Epithelial cell of esophagus (primary cell): ENCODE measurements at places on chromosomes 7 and 10.

- no peak for DNase-seq
These were observed 4.8 kb upstream of the NT5C2 start for GRCh38 chr10:103197903-103198302.

DNA sequence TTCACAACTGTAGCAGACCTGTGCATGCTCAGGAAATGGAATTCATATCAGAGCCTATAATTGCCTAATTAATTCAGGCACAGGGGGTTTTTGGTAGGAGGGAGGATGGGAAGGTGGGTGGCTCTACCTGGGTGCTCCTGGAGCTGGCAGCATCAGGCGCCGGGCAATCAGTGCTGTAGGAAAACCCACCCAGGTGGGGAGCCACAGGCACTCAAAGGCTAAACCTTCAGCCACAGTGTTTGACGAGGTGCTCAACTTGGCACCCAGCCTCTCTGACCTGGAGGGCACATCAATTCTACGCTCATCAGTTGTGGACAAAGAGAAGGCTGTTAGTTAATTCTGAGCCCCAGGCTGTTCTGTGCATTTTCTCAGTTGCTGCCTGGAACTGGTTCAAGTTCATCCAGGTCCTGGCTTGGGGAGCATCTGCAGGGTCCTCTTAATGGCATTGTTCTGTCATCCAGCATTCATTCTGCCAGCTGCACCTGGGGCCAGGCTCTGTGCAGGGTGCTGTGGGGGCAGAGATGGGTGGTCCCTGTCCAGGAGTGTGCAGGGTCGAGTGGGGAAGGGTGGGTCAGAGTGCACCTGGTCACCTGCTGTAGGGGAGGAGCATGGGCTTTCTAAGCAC, 54.1 kb upstream of the NPTX2 start:
- DNase-seq, result no peak

DNA sequence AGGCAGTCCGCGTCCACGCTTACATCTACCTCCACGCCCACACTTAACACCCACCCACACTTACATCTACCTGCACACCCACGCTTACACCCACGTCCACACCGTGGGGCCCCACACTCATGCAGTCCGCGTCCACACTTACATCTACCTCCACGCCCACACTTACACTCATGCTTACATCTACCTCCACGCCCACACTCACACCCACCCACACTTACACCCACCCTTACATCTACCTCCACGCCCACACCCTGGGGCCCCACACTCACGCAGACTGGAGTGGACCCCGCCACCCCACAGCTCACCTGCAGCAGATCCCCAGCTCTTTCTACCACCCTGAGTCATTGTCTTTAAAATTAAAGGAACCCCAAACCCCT, 32.4 kb upstream of the PWWP2B start:
- peak; percentile 39 for DNase-seq

- no peak for DNase-seq
These were observed 461.1 kb downstream of the HTR7 start for GRCh38 chr10:90396721-90397120.

- DNase-seq, result no peak
These were observed 28.2 kb downstream of the SNX13 start for GRCh38 chr7:17912050-17912449.

DNA sequence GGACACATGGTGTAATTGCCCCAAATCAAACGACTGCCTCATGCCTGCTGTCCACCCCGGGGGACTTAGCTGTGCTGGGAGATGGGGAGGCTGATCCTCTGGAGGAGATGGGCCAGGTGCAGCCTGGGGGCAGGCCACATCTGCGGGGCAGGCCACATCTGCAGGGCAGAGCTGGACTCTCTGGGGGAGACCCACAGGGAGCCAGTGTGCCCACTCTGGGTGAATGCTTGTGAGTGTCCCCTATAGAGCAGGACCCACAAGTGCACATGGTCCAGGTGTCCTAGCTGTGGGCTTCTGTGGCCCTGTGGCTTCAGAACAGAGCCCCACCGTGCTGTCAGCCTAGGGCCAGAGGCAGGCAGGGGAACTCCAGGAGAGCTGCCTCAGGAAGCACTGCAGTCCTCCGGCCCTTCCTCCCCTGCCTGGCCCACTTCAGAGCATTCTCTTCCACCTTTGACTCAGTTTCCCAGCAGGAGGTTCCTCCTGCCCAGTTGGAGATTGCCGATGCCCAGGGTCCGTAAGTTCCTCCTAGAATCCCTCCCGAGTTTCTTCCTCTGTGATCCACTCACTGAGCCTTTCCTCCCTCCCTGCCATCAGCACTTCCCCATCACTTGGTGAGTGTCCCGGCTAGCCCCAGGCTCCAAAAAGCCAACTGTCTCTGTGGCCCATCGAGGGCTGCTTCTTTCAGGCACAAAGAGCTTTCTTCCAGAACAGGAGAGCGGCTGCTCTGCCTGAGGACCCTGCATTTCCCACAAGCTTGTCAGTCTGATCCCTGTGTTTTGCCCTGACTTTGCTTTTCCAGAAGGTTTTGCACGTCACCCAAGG, 50.3 kb downstream of the ADCYAP1R1 start:
- DNase-seq, result no peak

- DNase-seq, result no peak
These were observed 103.1 kb upstream of the PCBD1 start for GRCh38 chr10:70991140-70992124.

DNA sequence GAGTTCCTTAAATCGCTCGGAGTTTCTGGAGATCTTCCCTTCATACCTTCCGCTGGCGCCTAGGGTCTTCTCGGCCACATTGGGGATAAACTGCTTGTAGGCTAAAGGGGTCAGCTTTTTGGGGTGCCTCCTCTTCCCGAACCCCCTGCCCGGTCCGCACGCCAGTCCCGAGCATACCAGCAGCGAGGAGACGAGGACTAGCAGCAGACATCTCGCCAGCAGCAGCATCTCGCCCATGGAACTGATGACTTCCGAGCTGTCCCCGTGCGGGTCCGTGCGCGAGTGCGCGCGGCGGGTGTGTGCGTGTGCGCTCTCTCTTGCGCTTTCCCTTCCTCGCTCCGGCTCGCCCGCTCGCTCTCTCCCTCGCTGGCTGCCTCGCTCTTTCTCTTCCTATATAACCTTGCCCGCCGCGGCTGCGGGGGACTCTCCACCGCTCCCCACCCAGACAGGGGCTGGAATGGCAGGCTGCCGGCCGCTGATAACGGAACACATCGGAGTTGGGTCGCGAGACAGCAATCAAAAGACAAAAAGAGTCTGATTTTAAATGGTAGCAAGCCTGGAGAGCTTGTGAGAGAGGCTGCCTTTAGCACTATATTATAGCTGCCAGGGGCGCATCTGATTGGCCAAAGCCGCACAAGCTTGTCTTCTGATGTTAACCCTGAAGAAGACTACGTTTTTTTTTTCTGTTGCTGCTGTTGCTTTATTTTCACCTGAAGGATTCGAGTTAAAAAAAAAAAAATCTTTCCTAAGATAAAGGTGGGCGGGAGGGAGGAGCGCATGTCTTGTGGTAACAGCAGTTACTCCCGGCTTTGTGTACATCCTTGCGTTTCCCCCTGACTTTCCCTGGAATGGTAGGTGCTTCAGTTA, at the start of gene SHH:
SHH (minus strand) TSS at position 569 of the 867 bp plus-strand sequence; CDS start at position 228, 341 bp downstream.
- no peak for DNase-seq

- peak; percentile 9 for DNase-seq
These were observed 563.3 kb upstream of the POM121L12 start for GRCh38 chr7:52472006-52472620.

- DNase-seq, result no peak
These were observed 3.9 kb downstream of the HIP1 start for GRCh38 chr7:75734586-75735458.

DNA sequence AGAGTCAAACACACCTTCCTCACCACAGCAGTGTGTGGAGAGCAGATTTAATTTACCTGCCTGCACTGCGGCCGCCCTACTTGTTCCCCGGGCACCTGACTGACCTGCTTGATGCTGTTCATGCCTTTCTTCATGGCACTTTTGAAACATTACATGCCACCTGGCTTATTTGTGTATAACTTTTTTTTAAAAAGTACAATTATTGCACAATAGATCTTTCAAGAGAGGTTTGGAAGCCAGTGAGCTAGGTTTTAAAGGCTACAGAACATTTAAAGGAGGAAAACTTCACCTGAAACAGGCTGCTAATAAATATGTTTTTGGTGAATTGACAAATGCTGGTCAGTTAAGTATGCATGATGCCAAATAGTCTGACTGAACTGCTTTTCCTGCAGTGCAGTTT, 33.1 kb downstream of the SLC18A2 start:
- DNase-seq, result no peak

GRCh38 chr10:2294739-2295138, 557.4 kb upstream of the ADARB2 start:
- DNase-seq, result no peak

- no peak for DNase-seq
These were observed 40.3 kb upstream of the LHFPL3 start for GRCh38 chr7:104288137-104288536.

DNA sequence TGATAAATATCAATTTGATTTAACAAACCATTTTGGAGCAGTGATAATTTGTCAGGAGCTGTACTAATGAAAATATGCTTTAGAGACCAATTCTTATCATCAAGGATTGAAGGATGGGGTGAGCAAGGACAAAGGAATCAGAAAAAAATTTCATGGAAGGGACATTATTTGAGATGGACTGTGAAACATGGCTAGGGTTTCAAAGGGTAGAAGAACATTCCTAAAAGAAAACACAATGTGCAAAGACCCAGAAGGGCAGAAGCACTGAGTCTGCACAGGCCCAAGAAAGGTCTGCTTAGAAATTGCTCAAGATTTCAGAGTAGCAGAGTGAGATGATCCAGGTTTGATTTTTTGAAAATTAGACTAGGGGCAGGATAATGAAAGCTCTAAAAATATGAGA, 174.5 kb downstream of the LRRN3 start:
- no peak for DNase-seq

- no peak for DNase-seq
These were observed 96.8 kb downstream of the GLRX3 start for GRCh38 chr10:130233035-130233360.

DNA sequence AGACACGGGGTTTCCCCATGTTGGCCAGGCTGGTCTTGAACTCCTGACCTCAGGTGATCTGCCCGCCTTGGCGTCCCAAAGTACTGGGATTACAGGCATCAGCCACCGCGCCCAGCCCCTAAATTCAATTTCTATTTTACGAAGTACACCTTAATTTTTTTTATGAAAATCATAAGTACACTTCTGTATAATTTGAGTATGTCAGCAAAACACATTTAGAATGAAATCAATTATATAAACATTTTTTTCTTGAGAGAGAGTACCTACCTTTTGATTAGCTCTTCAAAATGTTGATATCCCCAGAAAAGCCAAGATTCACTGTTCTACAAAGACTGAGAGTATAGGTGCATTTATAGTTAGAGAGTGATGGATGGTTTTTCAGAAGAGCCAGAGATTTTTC, 20.5 kb upstream of the ITGA8 start:
- DNase-seq, result no peak

GRCh38 chr10:60878224-60878623, 65.8 kb downstream of the RHOBTB1 start:
- peak; percentile 54 for DNase-seq

GRCh38 chr7:79652619-79653018, 199.2 kb upstream of the MAGI2 start:
- no peak for DNase-seq

- peak; percentile 14 for DNase-seq
These were observed 2.7 kb upstream of the PAX4 start for GRCh38 chr7:127620406-127621233.

DNA sequence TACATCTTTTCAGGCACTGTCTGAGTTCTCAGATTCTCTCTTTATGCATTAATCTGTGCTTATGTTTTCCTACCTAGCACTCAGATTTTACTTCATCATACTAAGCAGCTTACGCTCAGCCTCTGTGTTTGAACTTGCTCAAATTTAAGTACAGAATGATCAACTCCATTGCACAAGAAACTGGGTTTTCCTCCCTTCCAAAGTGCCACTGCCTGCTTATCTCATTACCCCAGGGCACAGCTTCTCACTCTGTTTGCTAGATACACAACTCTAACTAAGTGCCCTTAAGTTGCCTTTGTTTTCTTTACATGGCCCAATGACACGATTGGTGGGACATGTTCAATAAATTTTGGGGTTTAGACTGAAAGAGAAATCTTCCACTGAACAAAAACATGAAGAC, 267.7 kb downstream of the GFRA1 start:
- DNase-seq, result no peak

- DNase-seq, result no peak
These were observed 94.9 kb downstream of the CPXM2 start for GRCh38 chr10:123796736-123797135.

DNA sequence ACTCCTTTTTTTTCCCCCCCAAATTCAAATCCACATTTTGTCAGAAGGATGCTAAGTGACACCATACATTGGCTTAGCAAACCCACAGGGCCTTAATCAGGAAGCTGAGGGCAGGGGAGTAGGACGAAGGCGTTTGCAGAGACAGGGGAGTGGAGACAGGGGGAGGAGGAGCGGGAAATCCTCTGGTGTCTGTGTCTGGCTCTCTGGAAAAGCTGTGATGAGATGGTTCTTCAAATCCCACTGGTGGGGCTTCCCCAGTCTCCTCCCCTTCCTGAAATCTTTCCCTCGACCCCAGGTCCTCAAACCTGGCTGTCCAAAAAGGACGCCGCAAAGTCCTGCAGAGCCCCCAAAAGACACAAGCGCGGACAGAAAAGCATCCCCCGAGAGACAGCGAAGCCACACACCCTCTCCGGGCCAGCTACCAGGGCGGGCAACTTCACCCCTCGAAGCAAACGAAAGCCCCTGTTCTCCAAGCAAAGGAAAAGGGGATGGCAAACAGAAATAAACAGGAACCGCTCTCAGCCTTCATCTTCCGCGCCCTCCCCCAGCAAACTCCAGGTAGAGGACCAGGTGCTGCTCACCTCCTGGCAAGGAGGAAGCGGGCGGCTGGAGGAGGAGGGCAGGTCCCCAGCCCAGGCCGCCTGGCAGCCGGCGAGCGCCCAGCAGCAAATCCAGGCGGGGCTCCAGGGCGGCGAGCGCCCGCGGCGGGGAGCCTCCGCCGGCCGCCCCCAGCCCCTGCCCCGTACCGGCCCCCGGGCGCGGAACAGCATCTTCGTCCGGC, 520 bp downstream of the ELAPOR2 start:
- DNase-seq, result peak; percentile 5

DNA sequence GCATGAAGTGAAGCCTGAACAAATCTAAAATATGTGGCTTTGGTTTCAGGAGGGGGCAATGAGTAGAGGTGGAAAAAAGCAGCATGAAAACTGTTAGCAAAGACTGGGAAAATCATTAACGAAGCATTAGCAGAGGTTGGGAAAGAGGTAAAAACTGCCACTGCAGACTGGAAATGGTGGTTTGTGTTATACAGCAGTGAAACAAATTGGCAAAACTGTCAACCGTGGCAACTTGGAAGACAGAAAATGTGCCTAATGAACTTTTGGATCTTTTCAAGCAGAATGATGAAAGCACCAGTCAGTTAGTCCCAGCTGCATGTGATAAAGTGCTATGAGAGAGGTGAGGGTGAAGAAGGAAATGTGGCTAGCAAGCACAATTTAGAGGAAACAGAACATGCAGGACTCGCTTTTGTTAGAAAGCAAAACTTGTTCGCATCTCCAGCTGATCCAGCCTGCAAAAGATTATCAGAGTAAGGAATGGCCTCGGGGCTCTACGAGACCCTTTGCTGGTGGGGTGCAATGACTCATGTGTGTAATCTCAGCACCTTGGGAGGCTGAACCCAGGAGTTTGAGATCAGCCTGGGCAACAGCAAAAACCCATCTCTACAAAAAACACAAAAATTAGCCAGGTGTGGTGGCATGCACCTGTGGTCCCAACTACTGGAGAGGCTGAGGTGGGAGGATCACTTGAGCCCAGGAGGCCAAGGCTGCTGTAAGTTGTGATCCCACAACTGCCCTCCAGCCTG, 45.7 kb downstream of the SKIDA1 start:
- DNase-seq, result no peak

GRCh38 chr10:120110196-120110595, 217.7 kb downstream of the SEC23IP start:
- DNase-seq, result peak; percentile 24

GRCh38 chr7:45217358-45217757, 59.8 kb downstream of the RAMP3 start:
- peak; percentile 20 for DNase-seq

GRCh38 chr7:51121931-51122425, 194.6 kb downstream of the COBL start:
- no peak for DNase-seq
